Fibroblast of mammary gland (primary cell): ENCODE measurements at places on chromosomes 5 and 9.
A peak's percentile ranks its signal among the peaks of the same experiment; 100 is the strongest.

- DNase-seq: peak; percentile 36
Measured at GRCh38 chr9:37350486-37351190, 71.9 kb upstream of the GRHPR start.

GRCh38 chr9:133761641-133762248, 23.6 kb upstream of the SARDH start:
- no peak for DNase-seq

DNA sequence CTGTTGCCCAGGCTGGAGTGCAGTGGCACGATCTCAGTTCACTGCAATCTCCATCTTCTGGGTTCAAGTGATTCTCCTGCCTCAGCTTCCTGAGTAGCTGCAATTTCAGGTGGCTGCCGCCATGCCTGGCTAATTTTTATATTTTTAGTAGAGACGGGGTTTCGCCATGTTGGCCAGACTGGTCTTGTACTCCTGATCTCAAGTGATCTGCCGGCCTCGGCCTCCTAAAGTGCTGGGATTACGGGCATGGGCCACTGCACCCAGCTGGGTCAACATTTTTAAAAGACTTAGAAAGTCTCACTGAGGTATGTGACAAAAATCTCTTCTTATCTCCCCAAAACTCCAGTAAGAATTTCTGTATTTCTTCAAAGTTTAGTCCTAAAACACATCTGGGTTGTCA, 211.6 kb downstream of the CTNND2 start:
- no peak for DNase-seq

GRCh38 chr5:61991866-61992265, 314.1 kb upstream of the KIF2A start:
- peak; percentile 14 for DNase-seq

- peak; percentile 53 for DNase-seq
Measured at GRCh38 chr9:132994410-132995120, 16.1 kb downstream of the GFI1B start.

- peak; percentile 27 for DNase-seq
Measured at GRCh38 chr5:119996128-119996527, 366.8 kb downstream of the FAM170A start.

- peak; percentile 62 for DNase-seq
Measured at GRCh38 chr9:22037954-22038690, 29.0 kb upstream of the CDKN2B start.

- DNase-seq: peak; percentile 18
Measured at GRCh38 chr5:15243301-15244020, 256.5 kb upstream of the FBXL7 start.

- DNase-seq: no peak
Measured at GRCh38 chr5:80069918-80070318, 34.8 kb downstream of the THBS4 start.

- no peak for DNase-seq
Measured at GRCh38 chr9:109831998-109832658, 52.1 kb downstream of the PALM2AKAP2 start.

GRCh38 chr5:24750355-24750754, 105.6 kb upstream of the CDH10 start:
- no peak for DNase-seq

GRCh38 chr5:11214864-11215644, 454.0 kb upstream of the DAP start:
- DNase-seq: no peak

DNA sequence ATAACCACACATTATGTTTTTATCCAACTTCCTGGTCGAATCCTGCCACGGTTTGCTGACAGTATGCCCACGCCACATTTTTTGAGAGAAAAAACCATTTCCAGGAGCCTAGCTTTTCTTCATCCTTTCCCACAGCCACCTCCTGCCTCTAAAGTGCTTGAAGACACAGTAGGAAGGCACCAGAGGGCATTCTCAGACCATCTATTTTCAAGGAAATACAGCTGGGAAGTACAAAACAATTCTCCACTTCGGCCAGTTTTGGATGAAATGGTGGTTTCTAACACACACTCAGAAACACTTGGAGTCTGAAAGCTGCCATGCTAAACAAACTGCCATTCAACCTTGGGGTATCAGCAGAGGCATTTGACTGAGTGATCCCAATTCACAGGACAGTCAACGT, 86.3 kb upstream of the RPS23 start:
- peak; percentile 79 for DNase-seq

GRCh38 chr9:105375323-105375722, 72.5 kb upstream of the FSD1L start:
- DNase-seq: no peak

- no peak for DNase-seq
Measured at GRCh38 chr9:131645078-131645776, 94.6 kb downstream of the RAPGEF1 start.

- no peak for DNase-seq
Measured at GRCh38 chr9:35267710-35268109, 105.9 kb downstream of the UNC13B start.

DNA sequence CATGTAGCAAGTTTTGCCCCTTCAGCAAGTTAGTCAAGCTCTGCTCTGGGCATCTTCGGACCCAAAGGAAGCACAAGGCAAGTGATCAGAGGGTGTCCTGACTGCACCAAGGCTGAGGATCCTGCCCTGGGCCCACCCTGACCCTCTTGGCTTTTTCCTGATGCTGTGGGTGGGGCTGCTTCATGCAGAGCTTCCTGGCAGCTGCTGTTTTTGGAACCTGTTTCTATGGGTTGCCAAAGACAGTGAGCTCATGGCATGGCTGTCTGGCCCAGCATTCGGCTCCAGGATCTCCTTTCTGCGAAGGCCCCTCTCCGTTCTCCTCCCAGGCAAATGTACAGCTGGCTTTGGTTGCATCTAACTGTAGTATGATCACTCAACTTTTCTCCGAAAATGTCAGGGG, 497.9 kb downstream of the ARHGEF28 start:
- DNase-seq: no peak

DNA sequence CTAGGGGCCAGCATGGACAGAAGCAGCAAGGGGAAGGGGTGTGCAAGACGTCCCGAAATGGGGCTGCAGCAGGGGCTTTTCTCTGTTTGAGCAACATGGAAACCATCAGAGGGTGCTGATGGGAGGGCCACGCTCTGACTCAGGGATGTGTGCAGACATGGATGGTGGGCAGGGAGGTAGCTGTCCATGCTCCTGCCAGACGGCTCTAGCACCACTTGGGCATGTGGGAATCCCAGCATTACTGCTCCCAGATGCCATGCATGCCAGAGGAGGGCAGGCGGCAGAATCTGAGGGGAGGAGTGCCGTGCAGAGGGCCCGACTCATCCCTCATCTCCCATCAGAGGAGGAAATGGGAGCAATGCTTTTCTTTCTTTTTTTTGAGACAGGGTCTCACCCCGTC, 45.6 kb upstream of the SLC25A51 start:
- DNase-seq: no peak

DNA sequence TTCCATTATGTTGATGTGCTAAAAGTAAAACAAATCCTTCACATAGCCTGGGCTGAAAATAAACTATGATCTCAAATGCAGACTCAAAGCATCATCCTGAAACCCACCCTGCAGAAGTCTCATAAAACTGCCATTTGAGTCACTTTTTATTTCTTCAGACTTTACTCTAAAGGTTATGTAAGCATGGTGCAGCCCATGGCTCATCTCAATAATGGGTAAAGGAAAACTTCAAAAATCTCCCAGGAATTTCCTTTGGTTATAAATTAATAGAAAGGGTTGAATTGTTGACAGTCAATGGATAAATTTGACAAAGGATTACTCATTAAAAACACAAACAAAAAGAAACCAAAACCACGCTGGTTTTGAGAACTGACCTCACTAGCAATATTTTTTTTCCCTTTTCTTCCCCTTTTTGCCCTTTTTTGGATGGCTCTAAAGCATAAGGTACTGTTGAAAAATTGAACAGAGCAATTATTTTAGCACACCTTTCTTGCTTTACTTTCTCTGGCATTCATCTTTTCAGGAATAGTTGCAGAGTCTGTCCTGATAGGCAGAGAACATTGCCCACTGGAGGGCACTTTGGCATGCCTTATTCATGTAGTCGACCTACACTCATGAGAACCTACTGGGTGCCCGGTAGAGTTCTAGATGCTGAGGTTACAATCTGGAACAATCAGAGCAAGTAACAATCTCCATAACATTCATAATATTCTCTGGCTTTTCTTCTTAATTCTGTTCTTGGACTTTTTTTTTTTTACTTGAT, 191.4 kb downstream of the TMEM167A start:
- peak; percentile 58 for DNase-seq

GRCh38 chr9:100066539-100066938, 32.3 kb downstream of the ERP44 start:
- DNase-seq: peak; percentile 63

GRCh38 chr5:54347221-54347865, 37.0 kb upstream of the ARL15 start:
- DNase-seq: peak; percentile 23

DNA sequence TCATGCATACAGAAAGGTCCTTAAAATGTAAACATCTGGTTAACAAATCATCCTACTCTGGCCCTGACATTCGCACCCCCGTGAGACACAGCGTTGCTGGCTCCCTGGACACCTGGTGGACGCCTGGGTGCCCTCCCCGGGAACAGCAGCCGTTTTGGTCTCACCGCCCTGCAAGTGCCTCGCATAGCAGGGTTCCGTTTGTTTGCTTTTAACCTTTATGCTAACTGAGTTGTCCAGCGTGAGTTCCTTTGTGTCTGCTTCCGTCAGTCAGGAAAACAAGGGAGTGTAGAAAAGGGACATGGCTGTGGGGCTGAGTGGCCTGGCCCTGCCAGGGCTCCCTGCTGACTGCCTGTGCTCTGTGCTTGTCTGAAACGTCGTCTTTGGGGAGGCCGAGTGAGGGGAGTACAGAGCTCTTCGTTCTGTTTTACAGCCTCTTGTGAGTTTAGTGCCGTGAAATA, 91.8 kb upstream of the CACNA1B start:
- no peak for DNase-seq

DNA sequence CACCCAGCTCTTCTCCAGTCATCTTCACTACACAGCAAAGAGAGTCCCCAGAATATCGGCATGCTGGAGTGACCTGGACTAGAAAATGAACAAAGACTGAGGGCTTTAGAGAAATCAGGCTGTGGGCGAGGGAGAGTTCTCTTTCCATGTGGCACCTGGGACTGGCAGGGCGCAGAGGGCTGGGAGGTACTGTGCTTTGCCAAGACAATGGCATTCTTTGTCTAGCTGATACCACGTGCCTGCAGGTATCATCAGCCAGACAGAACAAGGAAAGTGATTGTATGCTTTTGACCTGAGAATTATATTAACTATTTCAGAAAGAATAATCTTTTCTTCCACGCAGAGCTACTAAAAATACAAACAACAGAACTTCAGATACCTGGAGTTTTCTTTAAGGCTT, 30.5 kb downstream of the DDX31 start:
- DNase-seq: no peak

- DNase-seq: no peak
Measured at GRCh38 chr5:117165068-117165467, 590.4 kb upstream of the SEMA6A start.

GRCh38 chr5:58582019-58582802, 664 bp upstream of the RAB3C start:
- DNase-seq: no peak

GRCh38 chr9:85900504-85901201, 40.3 kb upstream of the NAA35 start:
- DNase-seq: peak; percentile 57

DNA sequence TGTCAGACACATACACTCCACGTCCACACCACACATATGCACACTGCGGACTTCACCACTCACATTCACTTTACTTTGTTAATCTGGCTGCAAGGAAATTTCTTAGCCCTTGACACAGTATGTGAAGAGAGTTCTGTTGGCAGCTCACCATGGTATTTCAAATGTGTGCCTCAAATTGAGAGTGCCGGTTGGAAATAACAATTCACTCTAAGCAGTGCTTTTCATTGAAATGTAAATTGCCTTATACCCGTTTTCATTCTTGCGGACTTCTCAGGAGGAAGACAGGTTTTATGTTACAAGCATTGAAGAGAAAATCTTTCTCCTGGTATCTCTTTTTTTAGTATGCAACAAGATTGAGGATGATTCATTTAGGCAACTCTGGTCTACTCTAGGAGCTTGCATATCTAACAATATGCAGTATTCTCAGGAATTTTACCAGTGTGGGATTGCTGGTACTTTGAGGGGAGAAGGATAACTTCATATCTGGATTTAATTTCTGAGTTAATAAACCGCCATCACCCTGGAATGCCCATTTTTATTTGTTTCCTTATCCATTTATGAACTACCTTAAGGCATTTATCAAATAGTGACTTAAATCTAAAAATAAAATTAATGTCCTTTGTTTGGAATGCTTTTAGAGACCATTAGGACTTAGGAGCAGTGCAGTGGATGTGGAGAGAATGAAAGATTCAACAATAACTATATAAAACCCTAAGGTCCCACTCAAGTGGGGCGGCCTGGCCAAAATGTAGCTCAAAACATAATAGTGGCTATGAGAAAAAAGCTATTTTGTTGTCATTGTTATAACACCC, 87.0 kb downstream of the IQGAP2 start:
- DNase-seq: no peak

GRCh38 chr5:1002836-1003235, 5.8 kb upstream of the NKD2 start:
- DNase-seq: no peak

DNA sequence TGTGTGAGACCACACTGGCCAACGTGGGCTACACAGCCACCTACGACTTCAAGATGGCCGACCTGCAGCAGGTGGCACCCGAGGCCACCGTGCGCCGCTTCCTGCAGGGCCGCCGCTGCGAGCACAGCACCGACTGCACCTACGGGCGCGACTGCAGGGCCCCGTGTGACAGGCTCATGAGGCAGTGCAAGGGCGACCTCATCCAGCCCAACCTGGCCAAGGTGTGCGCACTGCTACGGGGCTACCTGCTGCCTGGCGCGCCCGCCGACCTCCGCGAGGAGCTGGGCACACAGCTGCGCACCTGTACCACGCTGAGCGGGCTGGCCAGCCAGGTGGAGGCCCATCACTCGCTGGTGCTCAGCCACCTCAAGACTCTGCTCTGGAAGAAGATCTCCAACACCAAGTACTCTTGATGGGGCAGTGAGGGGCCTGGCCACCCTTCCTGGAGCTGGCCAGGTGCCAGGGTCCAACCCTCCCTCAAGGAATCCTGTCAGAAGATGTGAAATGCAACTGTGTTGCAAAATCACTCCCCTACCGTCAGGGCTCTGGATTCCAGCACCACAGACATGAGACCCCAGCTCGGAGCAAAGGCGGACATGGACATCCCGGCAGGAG, 11.1 kb downstream of the DIPK1B start:
- no peak for DNase-seq

DNA sequence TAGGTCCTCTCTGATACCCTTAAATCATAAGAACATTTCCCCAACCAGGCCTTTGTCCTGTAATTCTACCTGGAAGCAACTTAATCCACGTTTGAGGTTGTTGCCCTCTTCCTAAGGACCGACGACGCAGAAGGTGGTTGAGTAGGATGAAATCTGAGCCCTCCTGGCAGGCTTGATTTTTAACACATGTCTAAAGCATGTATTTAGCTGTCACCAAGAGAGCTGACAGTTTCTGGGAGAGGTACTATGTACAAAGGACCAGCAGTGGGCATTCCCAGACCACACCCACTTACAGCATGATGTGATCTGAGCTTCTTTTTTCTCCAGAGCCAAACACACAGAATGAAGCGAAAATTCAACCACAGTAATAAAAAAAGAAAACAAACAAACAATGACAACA, 260.9 kb downstream of the SH3GL2 start:
- no peak for DNase-seq
